AML-193 (cell line): ENCODE measurements at places on chromosomes 2 and 18.

DNA sequence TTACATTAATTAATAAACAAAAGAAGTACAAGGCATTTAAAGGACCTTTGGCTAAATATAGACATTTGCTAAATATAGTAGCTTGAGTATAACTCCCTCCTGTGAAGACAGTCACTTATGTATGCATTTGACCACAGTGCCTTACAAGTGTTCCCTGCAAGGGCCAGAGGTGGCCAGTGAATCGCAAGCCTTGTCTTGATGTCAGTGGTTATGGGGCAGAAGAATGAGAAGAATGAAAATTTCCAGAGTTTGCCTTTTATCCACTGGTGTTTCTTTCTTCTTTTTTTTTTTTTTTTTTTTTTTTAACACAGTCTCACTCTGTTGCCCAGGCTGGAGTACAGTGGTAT lies 1.8 kb downstream of the LRRFIP1 start:
- DNase-seq = no peak

DNA sequence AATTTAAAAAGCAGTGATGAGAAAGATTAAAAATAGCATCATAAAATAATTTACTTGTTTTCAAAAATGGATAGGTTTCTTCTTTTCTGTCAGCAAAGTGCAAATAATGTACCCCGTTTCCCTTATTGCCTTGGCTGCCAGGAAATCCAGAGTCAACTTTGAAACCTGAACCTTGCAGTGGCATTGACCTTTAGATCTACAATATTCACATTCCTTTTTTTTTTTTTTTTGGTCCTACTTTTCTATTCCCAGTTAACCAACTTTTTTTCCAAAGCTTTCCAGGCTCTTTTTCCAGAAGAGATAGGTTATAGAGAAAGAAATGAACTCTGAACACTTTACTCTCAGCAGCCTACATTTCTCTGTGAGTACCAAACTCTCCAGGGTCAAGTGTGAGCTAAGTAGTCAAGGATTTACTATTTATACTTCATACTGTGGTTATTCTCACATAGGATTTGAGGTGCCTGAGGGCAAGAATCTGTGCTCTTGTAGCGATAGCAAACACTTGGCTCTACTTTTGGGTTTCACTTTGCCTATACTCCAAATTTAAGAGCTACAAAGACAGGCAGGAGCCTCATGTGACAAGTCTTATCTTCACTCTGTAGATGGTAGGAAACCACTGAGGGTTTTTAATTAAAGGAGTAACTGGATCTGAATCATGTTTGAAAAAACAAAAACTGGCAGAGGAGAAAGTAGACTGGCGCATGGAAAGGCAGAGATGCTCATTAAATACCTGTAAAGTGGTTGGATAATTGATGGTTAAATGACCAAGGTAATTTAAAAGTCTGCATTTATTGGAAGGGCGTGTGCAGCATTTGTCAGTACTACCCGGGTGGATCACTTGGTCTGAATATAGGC lies 63.2 kb upstream of the TMEM17 start:
- no peak for DNase-seq

DNA sequence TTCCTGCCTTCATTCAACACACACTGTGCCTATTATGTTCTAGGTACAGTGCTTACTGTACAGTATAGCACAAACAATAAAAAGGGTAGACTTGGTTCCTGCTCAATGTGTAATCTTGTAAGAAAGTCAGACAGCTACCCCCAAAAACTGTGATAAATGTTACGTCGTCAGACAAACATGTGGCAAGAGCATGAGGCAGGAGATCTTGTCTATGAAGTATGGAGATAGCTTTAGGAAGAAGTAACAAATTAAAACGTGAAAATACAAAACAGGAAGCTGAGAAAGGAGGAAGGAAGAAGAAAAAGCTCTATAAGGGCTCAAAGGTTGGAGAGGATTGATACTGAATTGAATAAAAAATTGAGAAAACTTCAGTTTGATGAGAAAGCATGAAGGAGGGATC lies 276.2 kb upstream of the HNRNPA3 start:
- DNase-seq = no peak

GRCh38 chr2:236659758-236660150 lies 90.1 kb downstream of the ACKR3 start:
- no peak for DNase-seq

- no peak for DNase-seq
These were observed 356.2 kb upstream of the SMIM21 start for GRCh38 chr18:75783566-75784281.
